ENCODE measurements at places on chromosomes 2 and 18. TPM values are rescaled to one million over a fixed set of nuclear protein-coding genes. Genes with fewer than 3 reads are reported as not detected.

GRCh38 chr2:123596621-123597020 lies 428.5 kb upstream of the CNTNAP5 start:
- DNase-seq, result no peak

DNA sequence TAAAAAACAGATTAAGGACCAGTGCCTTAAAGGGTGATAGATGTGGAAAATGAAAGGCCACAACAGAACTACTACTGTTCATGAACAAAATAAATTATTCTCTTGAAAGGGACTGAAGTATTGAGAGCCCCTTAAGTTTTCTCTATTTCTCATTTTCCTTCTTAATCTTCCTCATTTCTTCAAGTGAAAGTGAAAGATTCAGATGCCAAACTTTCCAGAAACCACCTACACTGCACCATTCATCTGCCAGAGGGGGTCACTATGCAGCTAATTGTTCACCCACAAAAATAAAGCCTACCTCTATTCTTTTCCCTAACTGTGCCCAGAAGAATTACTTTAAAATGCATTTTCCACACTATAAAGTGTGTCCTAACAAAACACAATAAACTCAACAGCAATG lies 140.1 kb downstream of the NR4A2 start:
- DNase-seq, result peak; percentile 1

DNA sequence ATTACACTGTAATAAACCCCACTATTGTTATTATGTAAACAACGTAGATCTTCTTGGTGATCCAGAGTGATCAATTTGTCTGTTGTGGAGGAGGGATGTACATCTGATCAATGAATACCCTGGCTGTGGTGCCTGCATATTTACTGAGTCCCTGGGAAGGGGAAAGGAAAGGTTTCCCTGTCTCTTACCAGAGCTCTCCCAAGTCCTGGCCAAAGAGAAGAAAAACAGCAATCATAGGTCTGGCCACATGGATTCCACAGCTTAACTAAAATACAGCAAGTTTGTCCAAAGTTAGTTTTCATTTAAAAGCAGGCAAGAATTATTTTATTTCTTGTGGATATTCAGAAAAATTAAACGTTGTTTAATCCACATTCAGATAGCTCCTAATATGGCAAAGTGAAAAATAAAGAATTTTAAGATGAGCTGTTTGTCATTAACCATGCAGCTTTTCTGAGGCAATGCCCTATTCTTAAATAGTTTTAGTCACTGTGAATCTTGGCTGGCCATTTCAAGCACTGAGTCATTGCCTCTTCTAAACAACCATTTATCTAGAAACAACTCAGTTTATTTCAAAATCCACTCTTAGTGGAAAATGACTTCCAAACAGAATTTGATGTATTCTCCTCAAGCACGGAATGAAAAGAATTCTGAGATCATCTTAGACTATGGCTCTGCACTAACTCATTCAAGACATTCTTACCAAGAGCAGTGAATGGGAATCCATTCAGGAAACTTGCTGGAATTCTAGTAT lies 1004.4 kb upstream of the CDH2 start:
- DNase-seq, result no peak

GRCh38 chr2:42290005-42290404 lies 71.0 kb downstream of the COX7A2L start:
- no peak for DNase-seq

DNA sequence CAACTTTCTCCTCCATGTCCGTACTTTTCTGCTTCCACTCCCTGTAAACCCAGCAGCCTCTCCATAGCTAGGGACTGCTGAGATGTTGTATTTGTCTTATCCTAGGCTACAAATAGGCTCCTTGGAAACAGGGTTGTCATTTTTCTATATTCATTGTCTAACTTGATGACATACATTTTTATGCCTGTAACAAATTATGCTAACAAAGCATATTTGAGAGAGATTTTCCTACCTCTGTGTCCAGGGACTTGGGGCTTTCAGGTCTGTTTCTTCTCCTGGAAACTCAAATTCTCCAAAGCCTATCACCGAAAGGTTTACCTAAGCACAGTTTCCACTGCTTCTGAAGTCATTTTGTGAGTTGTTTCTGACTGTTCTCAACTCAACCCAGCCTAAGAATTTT lies 102.7 kb downstream of the UBE2E3 start:
- no peak for DNase-seq

GRCh38 chr2:159609811-159610549 lies 6.4 kb downstream of the BAZ2B start:
- no peak for DNase-seq

GPBAR1 gene
- not detected for total RNA-seq

TMEM169 gene
- 0.40 TPM for total RNA-seq

XIRP2 gene
- total RNA-seq, result not detected

C1QL2 gene
- not detected for total RNA-seq
